Trophoblast cell (in vitro differentiated cells and primary cell): ENCODE measurements at places on chromosomes 5 and 9.
A peak's percentile ranks its signal among the peaks of the same experiment; 100 is the strongest.

DNA sequence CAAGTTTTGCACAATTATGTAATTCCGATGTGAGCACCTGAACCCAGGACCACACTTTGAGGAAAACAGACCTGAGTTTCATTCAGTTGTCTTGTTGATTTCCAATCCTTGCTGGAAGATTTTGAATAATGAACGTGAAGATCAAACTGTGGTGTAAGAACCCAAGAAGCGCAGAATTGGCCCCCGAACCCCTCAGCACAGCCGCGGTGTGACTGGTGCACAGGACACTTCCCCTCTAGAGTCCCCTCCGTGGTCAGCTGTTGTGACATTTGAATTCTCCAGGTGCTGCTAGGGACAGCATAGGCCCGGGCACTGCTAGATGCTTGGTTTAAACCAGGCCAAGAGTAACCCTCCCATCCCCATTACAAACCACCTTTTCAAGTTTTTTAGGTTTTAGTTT lies 1.7 kb downstream of the BRD3OS start:
- no peak for DNase-seq

- no peak for DNase-seq
Observed at GRCh38 chr5:65394087-65394486, 87.6 kb downstream of the ADAMTS6 start.

- no peak for DNase-seq
Observed at GRCh38 chr9:123064716-123065115, 31.2 kb downstream of the GPR21 start.

GRCh38 chr9:12783767-12784460 lies 9.1 kb downstream of the LURAP1L start:
- DNase-seq, result peak; percentile 77

DNA sequence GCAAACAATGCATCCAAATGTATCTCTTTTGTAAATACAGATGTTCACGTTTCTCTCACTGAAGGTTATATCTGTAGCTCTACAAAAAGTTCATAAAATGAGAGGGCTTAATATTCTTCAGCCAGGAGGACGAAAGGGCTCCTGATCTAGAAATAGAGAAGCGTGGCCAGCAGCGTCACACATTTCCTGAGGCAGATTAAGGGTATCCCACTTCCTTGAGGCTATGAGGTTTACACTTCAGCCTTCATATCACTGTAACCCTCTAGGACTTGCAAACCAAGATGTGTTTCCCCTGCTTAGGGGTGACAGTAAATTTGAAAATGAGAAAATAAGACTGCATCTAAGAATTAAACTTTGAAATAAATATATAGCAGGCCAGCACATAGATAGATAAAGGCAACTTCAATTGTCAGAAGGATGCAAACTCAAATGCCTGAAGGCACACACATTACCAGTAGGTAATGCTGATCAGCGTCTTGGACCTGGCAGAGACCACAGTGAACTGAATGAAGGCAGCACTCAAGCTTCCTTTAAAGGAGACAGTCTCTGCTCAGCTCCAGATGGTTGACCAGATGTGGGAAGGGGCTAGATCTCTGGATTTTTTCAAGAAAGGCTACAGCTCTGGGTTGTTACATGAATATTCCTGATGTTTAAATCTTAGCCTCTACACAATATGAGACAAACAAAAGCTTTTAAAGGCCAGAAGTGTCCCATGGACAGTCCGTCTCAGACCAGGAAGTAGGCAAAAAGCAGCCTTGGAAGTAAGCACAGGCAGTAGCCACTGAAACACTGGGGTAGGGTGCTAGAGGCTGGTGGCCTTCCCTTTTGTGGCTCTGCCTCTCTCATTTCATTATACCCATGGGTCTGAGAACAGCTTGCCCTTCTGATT lies 197.7 kb downstream of the MCTP1 start:
- DNase-seq, result no peak

DNA sequence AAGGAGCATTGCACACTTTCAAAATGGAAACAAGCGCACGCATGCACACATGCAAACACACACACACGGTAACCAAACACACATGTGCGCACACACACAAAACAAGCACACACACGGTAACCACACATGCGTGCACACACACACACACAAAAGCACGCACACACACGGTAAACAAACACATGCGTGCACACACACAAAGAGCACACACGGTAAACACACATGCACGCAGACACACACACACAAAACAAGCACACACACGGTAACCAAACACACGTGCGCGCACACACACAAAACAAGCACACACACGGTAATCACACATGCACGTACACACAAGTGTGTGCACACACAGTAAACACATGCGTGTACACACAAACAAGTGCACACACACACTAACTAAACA lies 19.3 kb upstream of the SLC6A3 start:
- no peak for DNase-seq

- no peak for DNase-seq
Observed at GRCh38 chr5:167816354-167816753, 475.1 kb upstream of the WWC1 start.

GRCh38 chr5:154646745-154647113 lies 108.4 kb upstream of the LARP1 start:
- DNase-seq, result no peak

DNA sequence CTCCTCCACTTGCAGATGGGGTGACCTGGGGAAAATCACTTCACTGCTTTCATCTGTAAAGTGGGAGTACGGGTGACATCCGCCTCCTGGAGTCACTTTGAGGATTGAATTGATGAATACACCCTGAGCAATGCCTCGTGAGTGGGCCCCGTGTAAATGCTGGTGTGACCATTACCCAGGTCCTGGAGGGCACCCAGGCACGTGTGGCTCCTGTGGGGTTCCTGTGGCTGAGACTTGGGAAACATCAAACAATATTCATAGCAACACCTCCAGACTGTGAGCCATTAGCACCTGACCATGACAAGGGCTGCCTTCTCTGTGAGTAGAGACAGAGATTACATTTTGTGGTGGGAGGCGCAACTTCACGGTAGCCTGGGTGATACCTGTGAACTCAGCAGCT lies 11.4 kb downstream of the MRPL36 start:
- DNase-seq, result no peak

DNA sequence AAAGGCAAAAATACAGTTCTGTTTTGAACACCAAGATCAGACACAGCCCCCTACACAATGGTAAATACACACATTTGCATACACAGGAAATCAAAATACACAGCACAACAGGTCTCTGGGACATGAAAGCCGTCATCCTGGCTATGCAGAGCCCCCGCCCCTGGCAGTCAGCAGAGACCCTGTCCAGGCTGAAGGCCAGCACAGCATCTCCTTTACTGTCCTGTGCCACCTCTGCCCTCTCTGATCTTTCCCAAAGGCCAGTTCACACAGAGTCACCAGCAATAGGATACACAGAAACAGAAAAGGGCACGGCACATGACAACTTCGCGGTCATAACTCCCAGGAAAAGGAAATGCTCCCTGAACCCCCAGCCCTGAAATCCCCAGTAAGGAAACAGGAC lies 34.2 kb upstream of the SMU1 start:
- no peak for DNase-seq

DNA sequence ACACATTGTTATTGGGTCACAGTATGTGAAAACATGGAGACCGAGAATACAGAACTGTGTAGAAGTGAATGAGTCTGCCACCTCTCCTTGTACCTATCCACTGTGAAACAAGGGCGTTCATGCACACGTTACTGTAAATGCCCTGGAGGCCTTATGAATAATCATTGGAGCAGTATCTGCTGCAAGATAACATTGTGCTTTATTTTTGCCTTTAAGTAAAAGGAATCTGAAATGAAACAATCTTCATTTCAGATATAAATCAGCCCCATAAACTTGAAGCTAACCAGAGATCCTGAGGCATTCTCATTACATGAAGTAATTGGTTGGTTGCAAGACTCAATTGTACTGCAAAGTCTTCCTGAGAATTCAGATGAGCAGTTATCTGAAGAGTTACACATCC lies 419.6 kb downstream of the KDM4C start:
- peak; percentile 69 for DNase-seq

DNA sequence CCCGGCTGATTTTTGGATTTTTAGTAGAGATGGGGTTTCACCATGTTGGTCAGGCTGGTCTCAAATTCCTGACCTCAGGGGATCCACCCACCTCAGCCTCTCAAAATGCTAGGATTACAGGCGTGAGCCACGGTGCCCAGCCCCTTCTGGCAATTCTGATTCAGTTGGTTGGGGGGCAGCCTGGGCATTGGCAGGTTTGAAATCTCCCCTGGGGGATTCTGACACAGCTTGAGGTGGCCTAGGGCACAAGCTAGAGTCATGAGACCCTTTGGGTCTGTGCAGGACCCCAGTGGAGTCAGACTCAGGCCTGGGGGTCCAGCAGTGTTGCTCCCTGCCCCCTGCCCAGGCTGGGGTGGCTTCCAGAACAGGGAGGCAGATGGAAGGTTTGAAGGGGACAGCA lies 239.8 kb downstream of the PBX3 start:
- no peak for DNase-seq

- DNase-seq, result no peak
Observed at GRCh38 chr9:86732514-86733171, 214.7 kb downstream of the GAS1 start.

GRCh38 chr5:124590686-124591085 lies 155.8 kb downstream of the ZNF608 start:
- DNase-seq, result no peak

- DNase-seq, result no peak
Observed at GRCh38 chr5:156378159-156378558, 51.2 kb downstream of the SGCD start.

DNA sequence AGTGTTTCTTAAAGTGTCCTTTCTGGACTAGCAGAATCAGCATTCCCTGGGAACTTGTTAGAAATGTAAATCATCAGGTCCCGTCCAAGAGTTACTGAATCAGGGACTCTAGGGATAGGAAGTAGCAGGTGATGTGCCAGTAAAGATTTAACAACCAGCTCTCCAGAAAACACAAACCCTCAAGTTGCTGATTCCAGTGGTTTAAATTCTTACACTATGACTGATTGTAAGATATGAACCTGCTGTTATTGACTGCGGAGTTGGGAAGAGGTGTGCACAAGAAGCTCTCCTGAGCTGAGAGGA lies 39.1 kb upstream of the BASP1 start:
- DNase-seq, result peak; percentile 47

- no peak for DNase-seq
Observed at GRCh38 chr5:81776258-81776657, 25.4 kb upstream of the SSBP2 start.

- DNase-seq, result no peak
Observed at GRCh38 chr5:151357792-151358191, 10.4 kb upstream of the SLC36A2 start.

DNA sequence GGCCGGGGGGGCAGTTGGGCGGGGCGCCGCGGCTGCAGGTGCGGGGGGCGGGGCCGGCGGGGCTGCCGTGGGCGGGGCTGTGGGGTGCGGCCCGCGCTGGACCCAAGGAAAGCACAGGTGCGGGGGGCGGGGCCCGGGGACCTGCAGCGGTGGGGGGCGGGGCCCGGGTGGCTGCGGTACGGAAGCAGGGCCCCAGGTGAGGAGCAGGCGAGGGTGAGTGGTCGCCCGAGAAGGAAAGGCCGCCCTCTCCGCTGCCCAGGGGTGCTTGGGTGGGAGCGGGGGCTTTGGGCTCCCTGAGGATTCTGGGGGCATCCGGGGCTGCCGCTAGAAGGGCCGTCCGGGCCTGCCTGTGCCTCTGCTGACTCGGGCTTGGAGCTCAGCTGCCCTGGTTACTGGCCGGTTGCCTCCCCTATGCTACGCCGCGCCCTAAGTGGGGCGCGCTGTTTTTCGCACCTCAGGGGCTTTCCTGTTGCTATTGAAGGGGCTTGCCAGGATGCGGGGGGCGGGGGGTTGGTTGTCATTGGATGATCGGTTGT lies 767 bp downstream of the RALGPS1 start:
- DNase-seq, result peak; percentile 41

DNA sequence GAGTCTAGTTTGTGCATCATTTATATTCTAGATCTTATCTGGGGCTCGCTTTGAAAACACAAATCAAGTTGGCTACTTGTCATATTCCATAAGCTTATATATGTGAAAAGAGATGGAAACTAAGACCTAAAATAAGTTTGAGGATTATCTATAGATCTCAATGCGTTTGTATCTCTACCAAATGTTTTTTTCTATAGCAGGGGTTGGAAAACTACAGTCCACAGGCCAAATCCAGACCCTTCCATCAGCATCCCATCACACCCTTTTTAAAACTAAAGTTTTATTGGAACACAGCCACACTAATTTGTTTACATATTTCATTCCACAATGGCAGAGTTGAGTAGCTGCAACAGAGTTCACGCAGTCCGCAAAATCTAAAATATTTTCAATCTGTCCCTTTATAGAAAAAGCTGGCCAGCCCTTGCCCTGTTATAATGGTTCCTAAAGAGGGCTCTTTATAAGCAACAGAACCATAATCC lies 230.0 kb downstream of the ADAMTSL1 start:
- no peak for DNase-seq

GRCh38 chr9:75855509-75855908 lies 35.0 kb upstream of the PCSK5 start:
- DNase-seq, result peak; percentile 66

- no peak for DNase-seq
Observed at GRCh38 chr9:128495804-128496417, 8.6 kb upstream of the GLE1 start.

DNA sequence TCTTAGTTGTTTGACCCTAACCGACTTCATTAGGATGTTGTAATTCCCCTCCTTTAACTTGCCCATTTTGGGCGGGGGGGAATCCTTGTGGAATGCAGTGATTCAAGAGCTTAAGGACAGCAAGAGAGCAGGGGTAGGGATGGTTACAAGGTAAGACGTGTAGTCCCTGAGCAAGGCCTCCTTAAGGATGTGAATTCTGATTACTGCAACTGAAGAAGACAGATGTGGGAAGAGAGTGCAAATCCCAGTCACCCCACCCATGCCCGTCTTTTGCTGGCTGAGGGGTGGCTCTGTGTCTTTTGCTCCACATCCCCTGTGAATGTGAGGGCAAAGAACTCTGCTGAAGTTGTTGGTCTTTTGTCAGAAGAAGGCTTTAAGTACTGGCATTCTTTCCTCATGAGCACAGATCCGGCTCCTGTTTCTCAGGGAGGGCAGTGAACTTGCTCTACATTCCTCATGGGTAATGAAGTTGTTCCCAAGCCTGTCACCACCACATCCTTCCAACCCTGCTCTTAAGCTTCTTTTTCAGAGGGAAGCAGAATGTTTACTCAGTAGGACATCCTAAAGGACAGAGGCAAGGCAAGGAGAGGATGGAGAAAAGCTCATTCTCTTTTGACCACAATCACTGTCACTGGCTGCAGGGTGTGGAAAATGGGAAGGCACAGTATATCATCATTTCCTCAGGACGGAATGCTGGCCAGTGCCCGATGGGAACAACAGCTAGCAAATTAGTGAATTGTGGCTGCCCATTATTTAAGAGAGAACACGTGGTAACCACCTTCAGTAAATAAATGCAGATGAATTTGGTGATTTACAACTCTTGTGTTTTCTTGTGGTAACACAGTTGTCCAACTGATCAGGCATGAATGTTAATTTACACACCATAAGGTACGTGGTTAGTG lies 61.5 kb downstream of the RAI14 start:
- peak; percentile 71 for DNase-seq
